CD4-positive, alpha-beta T cell treated with Interleukin-1 beta for 1 hour (primary cell): ENCODE measurements at places on chromosomes 3 and 15.

DNA sequence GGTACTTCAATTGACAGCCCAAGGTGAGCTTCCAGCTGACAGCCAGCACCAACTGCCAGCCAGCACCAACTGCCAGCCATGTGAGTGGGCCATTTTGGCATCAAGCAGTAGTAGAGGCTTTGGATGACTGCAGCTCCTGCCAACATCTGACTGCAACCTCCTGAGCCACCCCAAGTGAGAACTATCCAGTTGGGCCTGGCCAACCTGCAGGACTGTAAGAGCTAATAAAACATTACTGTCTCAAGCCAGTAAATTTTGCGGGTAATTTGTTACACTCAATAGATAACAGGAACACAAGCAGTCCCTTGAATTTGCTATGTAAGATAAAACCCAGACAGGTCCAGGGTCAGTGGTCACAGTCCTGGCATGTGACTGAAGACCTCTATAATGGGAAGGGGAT lies 29.7 kb downstream of the EPHB1 start:
- no peak for DNase-seq

- no peak for DNase-seq
Measured at GRCh38 chr15:25237291-25237978, 201.4 kb downstream of the UBE3A start.

GRCh38 chr3:56355570-56356185 lies 112.6 kb downstream of the ERC2 start:
- no peak for DNase-seq

DNA sequence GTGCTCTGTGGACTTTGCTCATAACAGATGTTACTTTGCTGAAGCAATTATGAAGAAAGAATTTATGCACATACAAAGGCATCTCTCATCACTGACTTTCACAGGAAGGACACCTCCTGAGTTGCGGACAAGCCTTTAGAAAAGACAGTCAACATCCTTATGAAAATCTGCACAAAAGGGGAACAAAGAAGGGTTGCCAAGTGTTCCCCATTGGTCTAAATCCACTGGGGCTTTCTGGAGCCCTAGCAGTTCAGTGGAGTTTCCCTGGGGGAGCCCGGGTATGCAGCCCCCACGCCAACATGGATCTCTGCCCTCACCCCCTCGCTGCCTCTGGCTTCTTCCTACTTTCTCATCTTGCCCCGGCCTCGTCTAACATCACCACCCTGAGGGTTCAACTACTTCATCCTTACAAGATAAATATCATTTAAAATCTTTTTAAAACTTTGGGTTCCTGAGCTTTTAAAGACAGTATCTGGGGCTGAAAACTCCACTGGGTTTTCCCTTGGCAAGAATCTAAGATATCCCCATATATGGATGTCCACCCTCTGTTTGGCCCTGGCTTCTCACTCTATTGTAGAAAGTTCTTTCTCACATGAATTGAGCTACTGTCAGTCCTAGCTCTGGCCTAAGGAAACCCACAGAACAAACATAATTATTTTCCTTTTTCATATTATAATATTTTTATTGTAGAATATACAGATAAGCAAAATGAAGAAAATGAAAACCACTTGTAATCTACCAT lies 207.9 kb upstream of the RGMA start:
- DNase-seq = no peak

GRCh38 chr15:74043425-74044266 lies 38.7 kb downstream of the GOLGA6A start:
- DNase-seq = no peak

- no peak for DNase-seq
Measured at GRCh38 chr3:177687291-177687690, 490.0 kb upstream of the TBL1XR1 start.

DNA sequence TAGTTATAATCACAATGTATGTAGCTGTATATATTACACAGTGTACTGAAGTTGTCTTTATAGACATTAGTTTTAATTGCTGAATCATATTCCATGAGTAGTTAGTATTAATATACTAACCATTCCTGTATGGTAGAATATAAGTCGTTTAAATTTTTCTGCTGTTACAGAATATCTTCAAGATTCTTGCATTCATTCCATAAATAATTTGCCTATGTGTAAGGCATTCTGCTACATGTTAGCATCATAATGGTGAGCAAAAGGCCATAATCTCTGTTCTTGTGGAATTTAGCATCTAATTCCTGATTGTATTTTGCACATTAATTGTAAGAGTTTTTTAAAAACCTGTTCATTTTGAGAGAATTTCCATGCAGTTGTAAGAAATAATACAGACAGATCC lies 14.1 kb downstream of the GYG1 start:
- no peak for DNase-seq

- DNase-seq = no peak
Measured at GRCh38 chr15:56040081-56041035, 46.9 kb upstream of the NEDD4 start.

GRCh38 chr15:49135911-49136310 lies 19.5 kb downstream of the COPS2 start:
- no peak for DNase-seq

DNA sequence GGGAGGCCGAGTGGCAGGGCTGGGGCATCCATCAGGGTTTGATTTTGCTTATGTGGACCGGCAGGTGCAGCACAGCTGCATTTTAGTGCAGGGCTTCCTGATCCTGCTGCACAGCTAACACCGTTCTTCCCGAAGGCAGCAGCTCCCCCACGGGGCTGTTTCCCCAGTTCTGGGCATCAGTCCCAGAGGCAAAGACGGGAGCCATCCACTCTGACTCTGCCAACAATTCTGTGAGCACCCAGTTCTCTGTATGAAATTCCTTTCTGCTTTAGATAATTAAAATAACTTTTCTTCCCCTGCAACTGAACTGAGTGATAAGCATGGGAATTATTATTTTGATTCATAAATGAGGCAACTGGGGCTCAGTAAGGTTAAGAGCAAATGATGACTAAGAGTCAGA lies 262.9 kb upstream of the ATP10A start:
- no peak for DNase-seq

DNA sequence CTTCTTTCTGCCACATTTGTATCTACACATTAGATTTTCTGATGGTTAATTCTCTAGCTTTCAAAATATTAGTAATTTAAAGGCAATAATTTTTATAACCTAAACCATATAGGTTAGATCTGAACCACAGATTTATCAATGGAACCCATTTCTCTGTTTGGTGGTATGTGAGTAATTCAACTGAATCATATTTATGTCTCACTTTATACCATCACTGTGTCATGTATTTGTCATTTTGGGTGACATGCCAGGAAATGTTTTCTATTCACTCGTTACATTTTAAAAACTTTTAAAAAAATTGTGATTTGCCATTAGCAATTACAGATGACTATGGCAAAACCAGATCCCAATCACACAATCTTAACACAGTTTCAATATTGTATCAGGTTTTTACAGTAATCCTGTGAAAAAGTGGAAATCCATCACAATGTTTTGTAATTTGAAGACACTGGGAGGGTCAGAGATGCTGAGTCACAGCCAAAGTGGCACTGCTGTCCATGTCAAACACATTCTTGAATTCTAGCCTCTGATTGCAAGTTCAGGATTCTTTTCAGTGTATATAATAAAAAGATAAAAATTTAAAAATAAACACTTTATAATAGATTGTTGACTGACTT lies 356.0 kb upstream of the RBMS3 start:
- no peak for DNase-seq

DNA sequence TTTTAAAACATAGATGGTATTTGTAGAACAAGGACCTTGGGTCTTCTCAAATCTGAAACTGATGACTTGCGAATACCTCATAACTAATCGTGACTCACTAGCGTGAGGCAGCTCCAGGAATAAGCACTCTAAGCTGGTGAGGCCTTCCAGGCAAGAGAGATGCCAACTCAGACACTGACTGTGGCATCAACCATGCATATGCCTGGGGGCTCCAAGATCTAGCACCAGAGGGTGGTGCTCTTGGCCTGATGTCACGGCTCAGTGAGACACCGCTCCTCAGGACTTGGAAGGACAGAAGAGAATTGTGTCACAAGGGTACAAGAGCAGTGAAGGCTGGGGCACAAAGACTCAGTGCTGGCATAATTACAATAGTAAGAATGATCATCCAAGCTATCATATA lies 125.0 kb upstream of the TRIM42 start:
- no peak for DNase-seq

- no peak for DNase-seq
Measured at GRCh38 chr3:63004448-63004847, 129.2 kb upstream of the CADPS start.
